ENCODE measurements at places on chromosomes 3 and 15.

DNA sequence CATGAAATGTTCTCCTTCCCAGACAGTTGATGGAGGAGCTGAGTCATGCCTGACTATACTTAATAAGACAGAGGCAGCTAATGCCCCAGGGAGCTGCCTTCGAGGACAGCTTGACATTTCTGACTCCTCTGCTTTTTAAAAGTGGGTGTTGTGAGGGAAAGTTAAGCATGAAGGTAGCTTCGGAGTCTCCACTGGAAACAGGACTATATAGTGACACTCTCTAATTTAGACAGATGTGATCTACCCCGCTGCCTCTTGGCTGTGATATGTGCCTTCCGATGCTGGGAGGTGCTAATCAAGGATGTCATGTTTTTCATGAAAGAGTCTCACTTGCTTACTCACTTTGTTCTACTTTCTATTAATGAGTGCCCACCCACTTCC lies 72.7 kb downstream of the IL1RAP start:
- no peak for DNase-seq

DNA sequence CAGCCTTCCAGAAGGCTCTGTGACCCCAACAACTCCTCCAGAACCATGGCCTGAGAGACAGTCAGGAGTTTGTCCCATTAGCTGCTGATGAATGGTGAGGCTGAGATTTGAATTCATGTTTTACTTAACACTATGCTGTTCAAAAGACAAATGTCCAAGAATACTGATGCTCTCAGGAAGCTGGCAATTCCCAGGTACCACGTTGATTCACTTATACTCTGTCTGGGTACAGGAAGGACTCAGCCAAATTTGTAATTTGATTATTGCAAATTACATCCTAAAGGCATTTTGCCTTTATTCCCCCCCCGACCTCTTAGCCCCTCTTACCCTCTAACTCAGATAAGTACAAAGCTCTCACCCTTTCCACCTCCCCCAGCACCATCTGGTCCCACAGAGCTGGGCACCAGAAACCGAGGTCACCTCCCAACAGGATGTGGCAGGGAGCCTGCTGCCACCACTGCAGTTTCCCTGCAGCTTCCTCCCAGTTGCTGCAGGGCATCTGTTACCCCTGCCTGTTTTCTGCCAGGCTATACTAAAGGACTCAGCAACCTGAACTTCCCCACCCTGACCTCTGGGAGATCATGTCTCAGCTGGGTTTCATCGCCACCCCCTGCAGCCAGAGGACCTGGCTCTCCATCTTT lies 33.6 kb downstream of the EAF1 start:
- no peak for DNase-seq

DNA sequence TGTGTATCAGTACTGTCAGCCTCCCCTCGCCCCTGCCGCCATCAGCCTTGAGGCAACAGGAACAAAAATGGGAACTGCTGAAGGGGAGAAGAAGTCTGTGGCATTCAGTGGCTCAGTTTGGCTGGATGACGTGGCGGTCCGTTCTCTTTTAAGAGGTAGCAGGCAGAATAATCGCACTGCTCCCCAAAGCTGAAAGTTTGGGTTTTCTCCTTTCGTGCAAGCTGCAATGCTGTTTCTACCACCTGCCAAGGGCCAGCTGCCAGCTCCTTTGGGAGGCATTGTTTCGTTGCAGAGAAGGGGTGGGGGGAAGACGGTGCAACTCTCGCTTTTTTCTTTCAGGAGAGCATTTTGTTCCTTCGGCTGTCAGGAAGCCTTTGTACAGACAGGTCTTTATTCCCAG lies 369.6 kb upstream of the RORA start:
- DNase-seq = no peak

DNA sequence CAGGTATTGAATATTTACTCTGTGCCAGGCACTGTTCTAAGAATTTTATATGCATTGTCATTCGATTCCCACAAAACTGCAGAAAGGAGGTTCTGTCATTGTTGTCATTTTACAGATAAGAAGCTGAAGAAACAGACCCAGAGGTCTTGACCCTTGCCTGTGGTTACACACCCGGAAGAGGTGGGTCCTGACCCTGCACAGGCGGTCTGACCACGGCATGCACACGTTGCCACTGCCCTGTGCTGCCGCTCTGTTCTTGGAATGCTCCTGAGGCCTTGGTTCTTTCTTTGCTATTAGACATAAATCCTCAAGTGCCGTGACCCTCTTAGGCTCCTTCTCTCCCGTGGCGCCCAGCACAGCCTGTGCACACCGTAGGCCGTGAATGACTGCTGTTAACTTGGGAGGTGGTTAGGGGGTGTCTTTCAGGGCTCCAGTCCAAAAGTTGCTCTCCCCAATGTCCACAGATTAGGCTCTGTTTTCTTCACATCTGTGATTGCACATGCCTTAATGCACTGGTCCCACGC lies 74.1 kb upstream of the PLXNA1 start:
- no peak for DNase-seq

GRCh38 chr3:9345041-9345440 lies 17.8 kb upstream of the THUMPD3 start:
- no peak for DNase-seq

DNA sequence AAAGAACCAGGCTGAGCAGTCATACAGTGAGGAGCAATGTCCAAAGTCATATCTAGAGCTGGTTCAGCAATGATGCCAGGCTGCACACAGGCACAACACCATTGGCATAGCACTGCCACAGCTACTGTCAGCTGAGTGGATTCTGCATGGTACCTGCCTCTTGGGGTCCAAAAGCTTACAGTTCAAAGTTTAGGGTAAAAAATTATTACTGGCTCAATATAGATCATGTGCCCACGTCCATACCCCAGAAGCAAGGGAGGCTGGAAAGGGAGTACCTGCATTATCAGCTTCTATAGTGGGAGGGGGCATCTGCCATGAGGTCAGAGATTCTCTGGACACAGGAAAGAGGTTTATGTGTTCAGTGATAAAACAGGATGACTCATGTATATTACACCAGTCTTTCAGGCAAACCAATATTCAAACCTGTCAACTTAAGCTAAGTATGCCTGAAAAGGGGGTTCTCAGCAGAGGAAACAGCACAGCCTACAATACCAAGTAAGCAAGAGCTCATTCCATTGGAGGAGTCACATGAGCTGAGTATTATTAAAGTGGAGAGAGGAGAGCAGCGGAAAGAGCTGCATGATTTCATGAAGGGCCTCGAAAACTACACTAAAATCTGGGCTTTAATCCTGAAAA lies 99.0 kb downstream of the ANO10 start:
- DNase-seq = no peak

GRCh38 chr15:59247364-59247763 lies 40.7 kb downstream of the LDHAL6B start:
- DNase-seq = peak; percentile 66
